NCI-H524 (cell line): ENCODE measurements at places on chromosomes 2 and 18.

DNA sequence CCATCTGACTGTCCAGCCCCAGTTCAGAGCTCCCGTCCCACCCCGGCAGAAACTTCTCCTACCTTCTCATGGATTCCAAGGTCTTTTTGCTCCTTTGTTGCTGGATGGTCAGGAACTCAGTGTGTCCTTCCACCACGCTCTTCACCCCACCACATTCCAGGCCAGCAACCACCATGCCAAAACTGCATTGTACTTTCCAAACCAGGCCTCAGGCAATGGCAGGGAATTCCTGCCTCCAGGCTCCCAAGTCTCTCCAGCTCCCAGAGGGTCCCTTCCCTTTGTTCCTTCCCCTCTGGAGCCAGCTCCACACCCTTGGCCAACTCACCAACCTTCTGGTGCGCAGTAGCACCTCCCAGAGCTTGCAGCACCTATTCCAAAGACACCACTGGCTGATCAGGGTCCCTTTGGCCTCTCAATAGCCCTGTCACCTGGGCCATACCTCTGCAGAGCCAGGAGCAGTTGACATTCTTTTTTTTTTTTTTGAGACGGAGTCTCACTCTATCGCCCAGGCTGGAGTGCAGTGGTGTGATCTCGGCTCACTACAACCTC lies 8.1 kb downstream of the CHMP1B start:
- DNase-seq: no peak

GRCh38 chr2:234242459-234242836 lies 191.9 kb downstream of the SPP2 start:
- no peak for DNase-seq

- no peak for DNase-seq
Measured at GRCh38 chr18:70029163-70029562, 81.5 kb upstream of the CD226 start.

DNA sequence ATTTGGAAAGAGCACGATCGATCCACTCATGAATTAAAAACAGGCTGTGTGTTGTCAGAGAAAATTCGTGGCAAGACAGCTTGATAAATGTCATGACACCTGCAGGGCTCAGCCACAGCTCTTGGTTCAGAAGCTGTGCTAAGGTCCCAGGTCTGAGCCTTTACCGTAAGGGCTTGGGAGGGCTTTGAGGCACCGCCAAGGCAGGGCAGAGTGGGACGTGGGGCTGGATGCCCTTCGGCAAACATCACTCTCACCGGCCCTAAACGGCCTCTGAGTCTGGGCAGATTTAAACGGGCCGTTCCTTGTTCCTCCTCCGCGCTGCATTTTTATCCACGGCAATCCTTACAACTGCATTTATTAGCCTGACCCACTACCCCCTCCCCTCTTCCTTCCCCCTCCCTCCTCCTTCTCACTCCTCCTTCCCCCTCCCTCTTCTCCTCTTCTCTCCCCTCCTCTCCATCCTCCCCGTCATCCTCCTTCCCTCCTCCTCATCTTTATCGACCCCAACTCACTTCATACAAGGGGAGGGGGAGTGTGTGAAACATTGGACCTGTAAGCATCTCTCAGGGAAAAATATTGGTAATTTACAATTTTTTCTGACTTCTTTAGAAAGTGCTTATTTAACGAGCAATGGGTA lies 33.9 kb downstream of the MBP start:
- DNase-seq: no peak

DNA sequence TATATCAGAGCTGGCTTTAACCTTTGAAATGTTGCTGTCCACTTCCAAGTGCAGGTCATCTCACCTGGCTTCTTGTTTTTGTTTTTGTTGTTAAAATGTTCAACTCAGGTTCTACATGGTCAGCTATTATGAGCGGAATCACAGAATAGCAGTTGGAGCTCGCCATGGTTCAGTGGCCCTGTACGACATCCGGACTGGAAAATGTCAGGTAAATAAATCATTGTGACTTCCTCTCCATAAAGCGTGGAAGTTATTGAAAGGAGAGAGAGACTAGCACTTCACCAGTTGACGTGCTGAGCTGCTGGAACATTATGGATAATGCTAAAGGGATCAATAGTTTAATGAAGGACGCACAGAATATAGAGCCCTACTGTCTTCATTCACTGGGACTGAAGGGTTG lies 184.6 kb upstream of the BOD1L2 start:
- DNase-seq: no peak

GRCh38 chr18:37710726-37711125 lies 145.1 kb upstream of the CELF4 start:
- no peak for DNase-seq

DNA sequence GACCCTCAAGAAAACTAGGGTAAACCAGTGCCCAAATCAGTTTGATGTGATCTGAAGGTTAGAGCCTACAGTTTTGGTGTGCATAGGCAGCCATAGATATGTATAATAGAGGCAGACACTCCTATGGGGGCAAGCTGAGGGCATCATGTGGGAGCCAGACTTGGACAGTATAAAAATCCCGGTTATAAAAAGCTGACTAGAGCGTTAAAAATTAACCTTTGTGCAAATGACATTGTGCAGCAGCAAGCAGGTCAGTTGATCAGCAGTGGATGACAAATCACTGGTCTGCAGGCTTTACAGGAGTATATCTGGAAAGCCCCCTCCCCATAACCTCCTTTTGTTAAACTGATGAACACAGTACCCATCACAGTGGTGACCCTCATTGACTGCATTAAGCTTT lies 107.8 kb downstream of the CTNNA2 start:
- no peak for DNase-seq

- DNase-seq: no peak
Measured at GRCh38 chr2:202278036-202278760, 12.6 kb downstream of the NOP58 start.

DNA sequence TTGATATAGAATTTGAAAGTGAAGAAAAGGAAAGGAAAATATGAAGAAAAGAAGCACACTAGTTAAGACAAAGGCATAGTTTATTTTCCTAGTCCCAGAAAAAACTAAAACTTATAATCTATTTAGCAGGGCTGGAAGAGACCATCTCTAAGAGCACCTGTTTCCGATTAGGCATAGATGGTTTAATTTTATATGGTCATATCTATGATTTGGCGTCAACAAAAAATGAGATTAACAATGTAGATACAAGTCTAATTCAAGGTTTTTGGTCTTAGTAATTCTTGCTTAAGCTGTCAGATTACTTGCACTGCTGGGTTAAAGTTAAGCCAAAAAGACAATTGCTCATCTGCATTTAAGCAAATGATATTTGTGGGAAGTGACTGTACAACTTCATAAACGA lies 502.5 kb upstream of the FSHR start:
- no peak for DNase-seq

- DNase-seq: no peak
Measured at GRCh38 chr2:227724394-227725039, at the start of gene SCYGR6. Gene SCYGR6 (minus strand): TSS chr2:227724757. CDS start chr2:227724757, 0 bp downstream.

GRCh38 chr2:9020267-9020666 lies 16.8 kb upstream of the MBOAT2 start:
- DNase-seq: no peak

DNA sequence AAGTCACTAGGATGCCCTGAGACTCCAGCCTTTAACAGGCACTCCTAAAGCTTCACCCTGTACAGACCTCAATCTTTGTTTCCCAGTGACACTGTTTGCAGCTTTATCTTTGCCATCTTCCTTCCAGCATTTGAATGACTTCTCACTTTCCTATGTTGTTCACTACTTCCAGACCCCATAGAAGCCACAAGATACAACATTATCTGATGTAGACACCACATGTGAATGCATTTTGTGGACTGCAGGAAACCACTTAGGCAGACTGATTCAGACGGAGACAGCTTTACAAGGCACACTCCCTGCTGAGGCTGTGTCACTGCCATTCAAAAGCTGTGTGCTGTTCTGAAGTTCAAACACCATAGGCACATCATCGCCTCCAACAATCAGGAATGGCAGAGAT lies 67.3 kb upstream of the SPATS2L start:
- DNase-seq: no peak

GRCh38 chr2:55400332-55400731 lies 19.3 kb downstream of the CCDC88A start:
- DNase-seq: peak; percentile 77

DNA sequence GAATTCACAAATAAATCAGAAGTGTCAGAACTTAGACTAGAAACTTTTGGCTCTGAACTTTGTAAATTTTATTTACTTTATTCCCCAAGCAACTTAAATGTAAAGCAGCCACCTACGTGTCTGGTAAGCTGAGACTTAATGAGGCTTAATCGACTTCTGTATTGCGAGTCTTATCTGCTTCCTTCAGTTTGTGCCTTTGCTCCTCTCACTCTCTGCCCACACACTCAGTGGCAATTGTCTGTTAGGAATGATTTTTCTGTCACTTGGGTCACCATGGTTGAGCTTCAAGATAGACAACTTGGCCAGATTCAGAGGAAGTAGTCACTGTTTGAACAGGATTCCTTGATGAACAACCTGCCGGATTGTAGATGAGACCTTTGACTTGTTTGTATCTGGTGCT lies 691.4 kb upstream of the FSHR start:
- DNase-seq: no peak

- no peak for DNase-seq
Measured at GRCh38 chr2:222776792-222777191, 84.0 kb upstream of the ACSL3 start.

DNA sequence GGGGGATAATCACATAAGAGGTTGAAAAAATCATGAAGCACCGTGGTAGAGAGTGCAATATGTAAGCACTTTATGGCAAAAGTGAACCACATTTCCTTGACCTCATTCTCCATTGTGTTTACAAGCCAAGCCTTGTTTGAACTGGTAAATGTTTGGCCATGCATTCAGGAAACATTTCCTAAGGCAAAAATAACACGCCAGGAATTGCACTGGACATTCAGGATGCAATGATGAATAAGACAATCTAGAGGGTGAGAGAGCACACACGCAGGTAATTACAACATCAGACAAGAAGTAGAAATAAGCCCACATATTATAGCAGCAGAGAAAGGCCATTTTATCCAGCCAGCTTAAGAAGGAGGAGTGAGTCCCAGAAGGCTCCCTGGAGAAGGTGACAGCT lies 218.0 kb upstream of the OSR1 start:
- DNase-seq: no peak

DNA sequence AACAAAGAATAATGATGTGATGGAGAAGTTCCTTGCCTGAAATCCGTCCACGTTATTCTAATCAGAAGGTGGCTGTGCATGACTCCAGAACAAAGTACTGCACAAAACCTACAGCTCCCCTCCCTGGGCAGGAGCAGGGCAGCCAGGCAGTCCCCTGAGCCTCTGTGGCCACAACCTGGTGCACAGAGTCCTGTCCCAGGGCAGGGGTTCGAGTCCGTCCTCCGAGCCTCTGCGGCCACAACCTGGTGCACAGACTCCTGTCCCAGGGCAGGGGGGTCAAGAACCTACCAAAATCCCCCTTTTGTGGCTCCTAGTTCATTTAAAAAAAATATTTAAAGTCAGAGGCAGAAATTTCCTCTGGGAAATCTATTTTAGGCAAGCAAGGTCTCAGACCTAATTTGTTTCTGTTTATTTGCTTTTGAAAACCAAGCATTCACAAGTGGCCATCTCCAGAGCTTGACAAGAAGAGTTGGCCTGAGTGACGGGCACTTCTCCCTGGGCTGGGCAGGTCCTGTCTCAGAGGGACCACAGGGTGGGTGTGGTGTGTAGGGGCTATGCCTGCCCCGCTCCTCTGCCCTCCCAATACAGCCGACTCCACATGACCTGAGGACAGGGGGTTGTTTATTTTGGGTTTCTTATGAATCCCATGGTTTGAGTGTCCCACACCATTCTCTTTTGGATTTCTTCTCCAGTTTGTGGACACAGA lies 255.9 kb upstream of the PXDN start:
- no peak for DNase-seq

DNA sequence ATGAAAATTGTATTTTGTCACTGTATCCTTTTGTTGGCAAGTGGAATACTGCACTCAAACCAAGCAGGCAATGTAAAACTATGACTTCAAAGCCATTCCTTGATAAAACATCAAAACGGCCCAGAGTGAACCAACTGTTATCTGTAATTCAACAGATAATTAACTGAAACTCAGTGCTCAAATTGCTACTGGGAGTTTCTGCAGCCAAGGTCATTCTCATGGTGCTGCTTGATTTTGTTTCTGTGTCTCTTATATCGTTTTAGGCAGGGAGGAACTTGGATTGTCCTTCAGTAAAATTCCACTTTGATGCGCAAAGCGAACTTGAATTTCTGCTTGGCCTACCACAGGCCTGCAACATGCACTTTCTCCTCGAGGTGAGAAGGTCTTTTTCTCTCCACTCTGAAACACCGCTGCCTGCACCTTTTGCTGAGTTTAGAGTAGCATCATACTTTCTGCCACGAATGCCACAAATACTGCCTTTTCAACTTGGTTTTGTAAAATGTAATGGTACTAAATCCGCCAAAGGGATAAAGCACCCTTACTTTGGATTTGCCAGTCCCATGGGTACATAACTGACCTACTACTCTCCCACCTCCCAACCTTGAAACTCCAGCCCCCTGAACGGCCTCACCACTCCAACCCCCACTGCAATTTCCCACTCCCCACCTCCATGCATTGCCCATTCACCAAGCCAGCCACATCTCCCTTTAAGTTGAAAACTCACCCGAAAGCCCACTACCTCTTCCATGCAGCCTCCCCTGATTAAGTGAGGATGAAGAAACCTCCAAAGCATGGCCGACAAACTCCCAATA lies 204.7 kb downstream of the TGIF1 start:
- DNase-seq: no peak

DNA sequence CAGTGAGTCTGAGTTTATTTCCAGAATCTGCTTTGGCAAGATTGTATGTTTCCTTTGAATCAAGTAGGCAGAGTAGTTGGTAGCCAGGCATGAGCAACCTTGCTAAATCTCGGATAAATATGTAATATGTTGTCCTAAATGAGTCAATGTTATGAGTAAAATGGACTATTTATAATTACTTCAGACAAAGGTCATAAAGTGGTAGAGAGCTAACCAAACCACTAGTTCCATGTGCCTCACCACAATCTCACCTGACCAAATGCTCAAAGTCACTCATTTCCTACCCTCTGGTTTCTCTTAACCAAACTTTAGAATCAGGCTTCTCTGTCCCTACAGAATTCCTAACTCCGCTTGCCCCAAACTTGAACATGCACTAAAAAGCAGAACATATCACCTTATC lies 261.2 kb upstream of the FSIP2 start:
- DNase-seq: no peak

DNA sequence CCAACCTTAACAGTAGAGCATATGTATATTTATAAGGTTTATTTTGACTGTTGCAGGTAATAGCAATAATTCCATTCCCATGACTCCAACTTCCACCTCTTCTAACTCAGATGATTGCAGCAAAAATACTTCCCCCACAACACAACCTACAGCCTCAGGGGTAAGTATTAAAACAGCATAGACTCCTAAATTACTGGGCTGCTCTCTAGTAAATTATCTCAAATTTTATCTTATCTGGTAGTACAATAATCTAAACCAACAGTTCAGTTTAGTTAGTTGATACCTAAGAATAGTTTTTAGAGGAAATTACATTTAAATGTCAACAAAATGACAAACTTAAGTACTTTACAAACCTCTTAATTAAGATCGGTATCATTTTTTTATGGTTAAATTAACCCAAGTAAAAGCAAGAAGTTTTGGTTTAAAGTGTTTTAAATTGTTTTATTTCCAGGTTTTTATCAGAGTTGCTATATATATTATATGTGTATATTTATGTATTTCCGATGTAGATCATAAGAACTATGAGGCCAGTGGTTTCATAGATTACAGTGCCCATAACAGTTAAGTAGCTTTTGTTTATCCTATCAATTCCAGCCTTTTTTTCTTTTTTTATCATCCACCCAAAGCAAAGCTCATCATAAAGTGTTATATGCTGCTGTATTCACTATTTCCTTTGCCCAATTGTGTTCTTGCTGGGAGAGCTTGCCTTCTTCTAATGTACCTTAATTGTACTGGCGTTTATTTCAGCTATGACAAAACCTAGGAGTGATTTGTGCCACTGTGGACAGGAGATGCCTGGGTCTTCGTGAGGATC lies 13.7 kb downstream of the GATA6 start:
- no peak for DNase-seq
